ENCODE measurements at places on chromosomes 2 and 18. TPM values are rescaled to one million over a fixed set of nuclear protein-coding genes. Genes with fewer than 3 reads are reported as not detected.
A peak's percentile ranks its signal among the peaks of the same experiment; 100 is the strongest.

- no peak overlapping the region for H3K4me3 ChIP-seq
- no peak overlapping the region for H3K27ac ChIP-seq
- no peak for DNase-seq
- peaks cover 14% of the 10 kb centered on the region for H3K4me1 ChIP-seq
Measured at GRCh38 chr2:43047187-43047780, 179.1 kb downstream of the ZFP36L2 start.

GRCh38 chr18:30271716-30272115, 770.8 kb downstream of the DSC3 start:
- H3K36me3 ChIP-seq: no peaks in the 10 kb centered on the region
- no peak overlapping the region for H3K27ac ChIP-seq
- no peaks in the 10 kb centered on the region for H3K4me1 ChIP-seq
- no peaks in the 10 kb centered on the region for H3K27me3 ChIP-seq

STPG4 gene
- total RNA-seq: 1.0 TPM

DNA sequence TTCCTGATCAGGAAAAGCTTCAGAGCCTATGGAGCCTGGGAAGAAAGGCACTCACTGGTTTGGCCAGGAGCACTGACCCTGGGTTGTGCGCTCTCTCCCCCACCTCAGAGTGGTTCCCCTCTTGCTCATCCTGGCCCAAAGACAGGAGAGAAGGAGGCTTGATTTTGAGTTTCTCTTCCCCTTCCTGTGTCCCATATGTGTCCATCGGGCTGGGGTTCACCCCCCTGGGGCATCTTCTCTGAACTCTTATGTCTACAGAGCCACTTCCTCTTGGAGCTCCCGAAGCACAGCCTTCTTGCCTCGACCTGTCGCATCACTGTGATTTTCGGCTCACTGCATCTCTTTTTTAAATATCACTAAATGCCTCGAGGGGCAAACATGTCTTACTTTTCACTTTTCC, 692.3 kb downstream of the RNF144A start:
- no peaks in the 10 kb centered on the region for H3K27me3 ChIP-seq
- no peaks in the 10 kb centered on the region for H3K4me1 ChIP-seq
- no peak overlapping the region for H3K27ac ChIP-seq

ONECUT2 gene
- total RNA-seq: not detected

- H3K27me3 ChIP-seq: no peaks in the 10 kb centered on the region
- H3K4me3 ChIP-seq: no peak overlapping the region
- H3K36me3 ChIP-seq: peaks cover 47% of the 10 kb centered on the region
- no peak for DNase-seq
Measured at GRCh38 chr2:25742501-25742900, 69.1 kb upstream of the DTNB start.

ZNF2 gene
- 4.9 TPM for total RNA-seq

PROKR1 gene
- total RNA-seq: 0.05 TPM

PUS10 gene
- 7.0 TPM for total RNA-seq

DNA sequence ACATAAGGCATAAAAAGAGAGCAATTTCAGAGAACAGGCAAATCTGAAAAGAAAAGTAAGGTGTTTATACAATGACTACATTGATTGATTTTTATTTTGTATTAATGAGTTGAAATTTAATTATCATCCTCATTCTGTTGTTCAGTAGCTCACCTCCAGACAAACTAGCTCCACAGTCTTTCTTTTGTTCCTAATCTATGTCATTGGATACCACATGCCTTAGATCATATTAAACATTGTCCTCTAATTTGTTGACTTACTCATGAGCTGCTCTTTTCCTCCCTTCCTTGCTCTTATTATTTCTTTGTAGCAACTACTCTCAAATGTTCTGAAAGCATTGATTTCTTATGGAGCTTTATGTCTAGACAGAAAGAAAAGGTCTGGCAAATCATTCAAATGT, 185.5 kb upstream of the ZSWIM2 start:
- H3K36me3 ChIP-seq: no peaks in the 10 kb centered on the region
- no peak overlapping the region for H3K27ac ChIP-seq
- H3K27me3 ChIP-seq: no peaks in the 10 kb centered on the region
- no peaks in the 10 kb centered on the region for H3K4me1 ChIP-seq
- DNase-seq: no peak
- no peak overlapping the region for H3K4me3 ChIP-seq

DNA sequence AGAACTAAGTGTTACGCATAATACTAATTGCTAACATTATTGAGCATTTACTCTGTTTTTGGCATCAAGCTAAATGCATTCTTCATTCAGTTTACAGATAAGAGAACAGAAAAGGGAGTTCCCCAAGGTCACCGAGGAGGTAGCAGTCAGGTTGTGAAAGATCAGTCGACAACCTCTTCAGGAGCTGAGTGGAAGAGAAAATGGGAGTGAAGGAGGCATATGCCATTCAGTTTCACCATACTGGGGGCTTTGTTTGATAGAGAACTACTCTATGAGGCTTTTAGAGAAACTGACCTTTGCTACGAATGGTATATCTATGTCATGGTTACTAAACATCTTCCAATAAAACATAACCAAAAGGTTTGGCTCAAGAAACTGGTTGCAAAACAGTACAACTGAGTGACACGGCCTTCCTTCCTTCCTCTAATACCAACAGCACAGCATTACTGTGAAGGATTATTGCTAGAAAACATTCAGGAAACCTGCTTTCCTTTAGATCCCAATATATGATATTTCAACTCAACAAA, 112.1 kb downstream of the RBMS1 start:
- no peaks in the 10 kb centered on the region for H3K36me3 ChIP-seq
- peaks cover 38% of the 10 kb centered on the region for H3K4me1 ChIP-seq
- H3K27ac ChIP-seq: peak overlapping the region; percentile 37

TMEM17 gene
- total RNA-seq: not detected

GRCh38 chr2:15939556-15939853, 845 bp upstream of the MYCN start:
- H3K4me3 ChIP-seq: peak overlapping the region; percentile 64
- H3K4me1 ChIP-seq: peaks cover 30% of the 10 kb centered on the region
- H3K27me3 ChIP-seq: peaks cover 56% of the 10 kb centered on the region
- no peak overlapping the region for H3K27ac ChIP-seq
- no peak for DNase-seq

DNA sequence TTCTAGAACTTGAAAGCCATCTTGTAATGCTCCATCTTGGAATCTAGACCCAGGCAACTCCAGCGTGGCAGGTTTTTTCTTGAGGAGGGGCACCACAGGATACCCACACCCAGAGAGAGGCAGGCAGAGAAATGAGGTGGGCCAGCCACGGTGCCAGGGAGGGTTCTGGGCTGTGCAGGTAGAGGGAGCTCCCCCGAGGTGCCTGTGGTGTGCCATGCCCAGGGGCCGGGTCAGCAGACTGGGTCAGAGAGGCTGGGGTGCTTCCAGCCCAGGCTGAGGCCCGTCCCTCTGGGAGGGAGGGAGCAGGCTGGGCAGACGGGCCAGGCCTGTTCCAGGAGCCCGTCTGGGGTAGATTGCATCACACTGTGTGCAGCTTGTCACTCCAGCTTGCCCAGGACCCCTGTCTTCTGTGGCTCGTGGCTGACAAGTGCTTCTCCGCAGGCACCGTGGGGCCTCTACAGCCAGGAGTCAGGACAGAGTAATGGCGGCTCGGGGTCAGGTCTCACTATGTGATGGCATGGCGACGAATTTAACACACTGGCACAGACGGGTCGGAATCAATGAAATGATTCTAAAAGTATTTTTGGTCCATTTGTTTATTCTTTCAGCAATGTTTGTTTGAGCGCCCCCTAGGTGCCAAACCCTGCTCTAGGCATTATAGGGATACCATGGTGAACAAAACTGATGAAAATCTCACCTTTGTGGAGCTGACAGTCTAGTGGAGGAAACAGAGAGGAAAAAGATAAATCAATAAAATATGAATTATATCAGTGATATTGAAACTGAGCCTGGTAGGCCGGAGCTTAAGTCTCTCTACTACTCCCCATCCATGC, 144.0 kb downstream of the ACOXL start:
- no peak overlapping the region for H3K27ac ChIP-seq
- H3K4me3 ChIP-seq: no peak overlapping the region
- H3K4me1 ChIP-seq: peaks cover 28% of the 10 kb centered on the region
- H3K36me3 ChIP-seq: no peaks in the 10 kb centered on the region
- DNase-seq: no peak
- peaks cover 21% of the 10 kb centered on the region for H3K27me3 ChIP-seq

Data from activated B cell treated with CpG ODN at 0.5 μM for 24 hours (primary cell).